ENCODE measurements at places on chromosomes 1 and 21. TPM values are rescaled to one million over a fixed set of nuclear protein-coding genes. Genes with fewer than 3 reads are reported as not detected.

TFF1 gene
- not detected for total RNA-seq

TCEA3 gene
- total RNA-seq: 50.6 TPM

PTPN22 gene
- 3.0 TPM for total RNA-seq

SPEN gene
- total RNA-seq: 115 TPM

S100A7A gene
- not detected for total RNA-seq

IL22RA1 gene
- total RNA-seq: not detected

GBP7 gene
- not detected for total RNA-seq

DIRAS3 gene
- total RNA-seq: 5.0 TPM

CAPN8 gene
- 0.82 TPM for total RNA-seq

MROH7 gene
- total RNA-seq: 8.5 TPM

KCNA2 gene
- 12.1 TPM for total RNA-seq

MEF2D gene
- total RNA-seq: 27.3 TPM

IKBKE gene
- 5.1 TPM for total RNA-seq

AMIGO1 gene
- 13.3 TPM for total RNA-seq
